ENCODE measurements at places on chromosomes 16 and 17.
A peak's percentile ranks its signal among the peaks of the same experiment; 100 is the strongest.

GRCh38 chr16:89130448-89130847 is 36.8 kb downstream of the ACSF3 start:
- no peak for DNase-seq

- DNase-seq = no peak
These were observed 312.5 kb upstream of the TNRC6C start for GRCh38 chr17:77646046-77646430.

DNA sequence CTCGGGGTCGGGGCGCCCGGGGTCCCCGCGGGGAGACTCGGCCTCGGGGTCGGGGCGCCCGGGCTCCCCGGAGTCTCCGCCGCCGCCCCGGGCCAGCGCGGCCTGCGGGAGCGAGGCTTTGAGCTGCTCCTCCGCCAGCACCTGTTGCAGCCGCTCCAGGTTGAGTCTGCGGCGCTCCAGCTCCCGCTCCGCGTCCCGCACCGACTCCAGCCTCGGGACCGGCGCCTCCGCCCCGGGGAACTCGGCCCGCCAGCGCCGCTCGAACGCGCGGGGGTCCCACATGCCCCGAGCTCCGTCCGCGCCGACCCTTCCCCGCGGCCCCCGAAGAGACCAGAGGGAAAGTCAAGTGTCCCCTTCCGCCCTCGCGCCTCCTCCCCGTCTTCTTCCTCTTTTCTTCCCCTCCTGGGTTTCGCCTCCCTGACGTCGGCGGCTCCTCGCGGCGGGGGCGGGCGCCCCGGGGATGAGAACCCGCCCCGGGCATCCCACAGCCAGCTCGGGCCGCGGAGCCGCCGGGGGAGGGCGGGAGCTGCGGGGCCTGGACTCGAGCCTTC is 40.8 kb upstream of the BHLHA9 start:
- peak; percentile 71 for DNase-seq

DNA sequence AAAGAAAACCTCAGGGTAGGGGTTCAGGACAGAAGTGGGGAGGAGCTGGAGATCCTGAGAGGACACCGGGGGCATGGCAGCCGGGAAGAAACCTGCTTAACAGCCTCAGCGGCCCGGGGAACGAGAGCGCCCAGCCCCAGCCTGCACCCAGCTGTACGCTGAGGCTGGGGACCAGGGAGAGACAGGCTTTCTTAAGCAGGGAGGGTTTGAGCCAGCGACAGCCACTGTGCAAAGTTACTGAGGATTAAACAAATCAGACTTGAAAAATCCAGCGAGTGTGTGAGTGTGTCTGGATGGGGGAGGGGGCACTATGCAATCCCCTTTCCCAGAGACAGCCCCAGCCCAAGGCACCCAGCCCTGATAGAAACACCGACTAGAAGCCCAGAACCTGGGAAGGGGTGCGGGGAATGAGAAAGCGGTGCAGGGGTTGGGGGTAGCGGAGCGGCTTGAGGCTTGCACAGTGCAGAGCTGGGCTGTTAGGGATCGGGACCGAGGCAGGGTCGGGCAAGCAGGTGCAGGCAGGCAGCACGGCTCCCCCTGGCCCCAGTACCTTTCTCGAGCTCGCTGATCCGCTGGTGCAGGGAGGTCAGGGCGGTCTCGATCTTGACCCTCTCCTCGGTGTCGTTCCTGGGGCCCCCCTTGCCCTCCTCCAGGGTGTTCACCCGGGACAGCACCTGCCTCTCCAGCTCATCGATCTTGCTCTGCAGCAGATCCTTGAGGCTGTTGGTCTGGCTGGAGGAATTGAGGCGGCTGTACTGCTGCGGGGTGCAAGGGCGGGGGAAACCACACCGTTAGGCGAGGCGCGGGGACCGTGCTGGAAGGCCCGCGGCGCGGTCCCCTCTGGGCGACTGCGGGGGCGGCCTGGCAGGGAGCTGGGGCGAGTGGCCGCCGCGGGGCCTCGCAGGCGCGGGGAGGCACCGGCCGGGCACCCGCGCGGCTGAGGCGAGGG is 1.2 kb downstream of the NPTX1 start:
- no peak for DNase-seq

DNA sequence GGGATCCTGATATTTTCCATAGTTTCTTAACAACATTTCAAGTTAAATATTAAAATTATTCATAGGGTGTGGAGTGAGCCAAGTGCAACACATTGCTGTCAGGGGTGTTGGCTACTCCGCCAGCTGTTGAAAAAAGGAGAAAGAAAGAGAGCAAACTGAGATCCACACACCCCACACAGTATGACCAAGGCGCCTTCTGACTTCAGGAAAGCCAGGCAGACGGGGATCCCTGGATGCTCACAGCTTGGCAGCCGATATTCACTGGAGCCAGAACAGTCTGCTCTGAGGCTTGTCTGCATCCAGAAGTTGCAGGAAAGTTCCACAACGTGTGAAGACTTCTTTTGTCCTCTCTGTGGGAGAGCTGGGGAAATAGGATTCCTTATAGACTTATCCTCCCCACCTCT is 9.3 kb downstream of the CHD9NB start:
- DNase-seq = peak; percentile 51

DNA sequence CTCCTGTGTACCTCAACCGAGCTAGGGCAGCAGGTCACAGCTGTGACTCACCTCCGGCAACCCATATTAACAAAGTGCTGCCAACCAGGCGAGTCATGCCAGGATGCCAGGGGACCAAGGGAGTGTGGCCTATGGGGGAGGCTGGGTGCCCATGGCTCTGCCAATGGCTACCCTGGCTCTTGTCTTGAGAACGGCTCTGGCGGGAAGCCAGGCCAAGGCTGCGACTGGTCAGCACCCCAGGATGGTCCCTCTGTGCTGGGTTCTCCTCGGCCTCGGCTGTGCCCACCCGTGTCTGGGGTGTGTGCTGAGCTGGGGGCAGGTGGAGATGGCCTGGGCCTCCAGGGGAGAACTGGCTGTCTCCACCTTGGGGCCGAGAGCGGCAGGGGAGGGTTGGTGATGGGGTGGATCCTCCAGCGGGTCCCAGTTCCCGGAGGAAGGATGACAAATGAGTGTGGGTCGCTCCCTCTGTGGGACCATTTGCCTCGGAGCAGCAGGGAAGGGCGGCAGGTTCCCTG is 75.8 kb downstream of the MRC2 start:
- no peak for DNase-seq

DNA sequence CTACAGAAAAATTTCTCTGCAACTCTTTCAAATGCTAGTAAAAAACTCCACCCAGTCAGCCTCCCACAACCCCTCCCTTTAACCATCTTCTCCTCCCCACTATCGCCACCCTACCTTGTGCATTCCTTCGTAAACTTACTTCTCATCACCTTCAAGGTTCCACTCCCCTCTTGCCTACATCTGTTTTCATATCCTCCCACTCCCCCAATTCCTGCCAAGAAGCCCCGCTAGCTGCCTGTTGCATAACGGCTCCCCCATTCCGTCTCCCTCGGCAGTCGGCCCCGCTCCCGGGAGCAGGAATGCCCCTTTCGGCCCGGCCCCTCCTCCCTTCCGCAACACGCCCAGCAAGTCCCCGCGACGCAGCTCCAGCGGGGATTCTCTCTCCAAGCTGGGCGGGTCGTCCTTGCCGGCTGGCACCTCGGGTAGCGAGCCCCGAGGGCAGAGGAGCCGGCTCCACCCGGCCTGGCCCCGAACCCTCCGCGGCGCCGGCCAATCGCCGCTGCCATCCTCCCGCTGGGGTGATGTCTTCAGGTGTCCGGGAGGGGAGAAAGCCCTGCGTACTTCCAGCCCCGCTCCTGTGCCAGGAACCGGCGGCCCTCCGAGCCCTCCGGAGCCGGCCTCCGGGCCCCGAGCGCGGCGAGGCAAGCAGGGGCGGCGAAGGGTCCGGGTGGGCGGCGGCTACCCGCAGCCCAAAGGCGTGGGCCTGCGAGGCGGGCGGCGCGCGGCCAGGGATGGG is 1.5 kb downstream of the PHLPP2 start:
- peak; percentile 53 for DNase-seq

DNA sequence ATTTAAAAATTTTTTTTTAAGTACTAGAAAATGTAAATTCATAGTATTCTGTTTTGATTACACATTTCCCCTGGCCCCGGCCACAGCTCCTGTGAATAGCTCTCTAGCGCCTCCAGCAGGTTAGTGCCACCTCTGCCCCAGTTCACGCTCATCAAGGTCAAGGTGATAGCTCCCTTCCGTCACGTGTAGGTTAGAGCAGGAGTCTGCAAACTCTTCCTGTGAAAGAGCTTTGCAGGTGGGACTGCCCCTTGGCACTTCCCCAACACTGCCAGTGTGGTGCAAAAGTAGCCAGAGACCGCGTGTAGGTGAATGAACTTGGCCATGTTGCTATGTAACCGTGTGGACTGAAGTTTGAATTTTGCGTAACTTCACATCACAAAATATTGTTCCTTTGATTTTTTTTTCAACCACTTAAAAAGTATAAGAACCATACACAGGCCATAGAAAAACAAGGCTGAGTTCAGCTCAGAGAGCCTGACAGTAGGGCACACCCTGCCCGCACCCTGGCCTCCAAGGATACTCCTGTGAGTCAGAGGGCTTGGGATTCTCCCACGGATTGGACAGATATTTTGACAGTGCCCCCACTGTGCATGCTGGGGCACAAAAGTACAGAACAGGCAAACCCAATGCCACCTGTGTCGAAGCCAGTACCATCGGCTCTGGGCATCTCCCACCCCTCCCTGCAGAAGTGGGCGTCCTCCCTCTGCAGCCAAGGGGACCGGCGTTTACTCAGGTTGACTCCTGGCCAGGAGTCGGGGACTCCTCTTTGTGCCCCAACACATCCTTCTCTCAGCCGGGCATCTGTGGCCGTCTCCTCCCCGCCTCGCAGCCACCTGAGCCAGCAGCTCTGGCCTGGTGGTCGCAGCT is 92.0 kb upstream of the CHMP6 start:
- DNase-seq = no peak
